ENCODE measurements at places on chromosomes 3 and 15.

- DNase-seq: no peak
Observed at GRCh38 chr15:75129788-75130187, 71.9 kb upstream of the C15orf39 start.

DNA sequence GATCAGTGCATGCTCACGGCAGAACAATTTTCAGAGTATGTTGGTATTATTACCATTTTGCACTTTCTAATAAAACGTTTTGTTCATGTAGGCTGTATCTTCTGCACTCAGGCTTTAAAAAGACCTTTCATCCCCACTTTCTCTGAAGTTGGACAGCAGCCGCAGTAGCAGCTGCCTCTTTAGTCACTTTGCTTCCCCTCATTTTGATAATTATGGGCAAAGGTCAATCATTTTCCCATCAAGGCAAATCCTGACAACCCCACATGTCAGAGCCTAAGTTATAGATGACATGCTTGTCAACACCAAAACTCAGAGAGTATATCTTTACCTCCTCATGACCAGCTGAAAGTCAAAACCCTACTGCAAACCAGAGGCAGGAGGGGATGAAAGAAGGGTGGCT is 99.7 kb downstream of the ROBO2 start:
- DNase-seq: no peak

- no peak for DNase-seq
Observed at GRCh38 chr3:193932576-193932975, 203.4 kb upstream of the HES1 start.

DNA sequence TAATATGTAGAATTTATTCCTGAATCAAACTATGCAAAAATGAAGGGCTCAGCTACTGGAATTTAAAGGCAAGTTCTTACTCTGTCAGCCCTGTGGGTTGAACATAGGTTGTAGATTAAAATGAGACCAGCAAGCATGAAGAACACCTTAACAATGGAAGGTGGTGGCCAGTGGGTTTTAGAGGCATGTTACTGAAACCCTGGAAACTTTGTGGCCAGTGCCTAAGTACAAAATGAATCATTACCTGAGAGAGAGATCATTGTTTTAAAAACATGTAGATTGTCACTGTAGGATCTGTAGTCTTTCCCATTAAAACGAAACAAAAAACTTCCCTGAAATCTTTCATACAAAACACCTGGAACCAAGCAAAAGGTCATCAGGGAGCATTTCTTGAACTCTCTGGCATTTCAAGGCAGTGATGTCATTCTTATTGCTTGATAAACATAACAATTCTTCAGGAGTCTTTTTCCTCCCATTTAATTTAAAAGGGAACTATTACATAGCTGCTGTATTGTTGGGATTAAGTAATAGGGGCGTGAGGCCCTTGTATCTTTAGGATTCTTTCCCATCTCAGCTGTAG is 51.8 kb downstream of the TMEM108 start:
- no peak for DNase-seq

- DNase-seq: no peak
Observed at GRCh38 chr3:77693147-77693546, 653.2 kb downstream of the ROBO2 start.

GRCh38 chr3:68743521-68743920 is 188.8 kb downstream of the TAFA4 start:
- DNase-seq: no peak

- no peak for DNase-seq
Observed at GRCh38 chr3:182303169-182303568, 490.1 kb upstream of the ATP11B start.

DNA sequence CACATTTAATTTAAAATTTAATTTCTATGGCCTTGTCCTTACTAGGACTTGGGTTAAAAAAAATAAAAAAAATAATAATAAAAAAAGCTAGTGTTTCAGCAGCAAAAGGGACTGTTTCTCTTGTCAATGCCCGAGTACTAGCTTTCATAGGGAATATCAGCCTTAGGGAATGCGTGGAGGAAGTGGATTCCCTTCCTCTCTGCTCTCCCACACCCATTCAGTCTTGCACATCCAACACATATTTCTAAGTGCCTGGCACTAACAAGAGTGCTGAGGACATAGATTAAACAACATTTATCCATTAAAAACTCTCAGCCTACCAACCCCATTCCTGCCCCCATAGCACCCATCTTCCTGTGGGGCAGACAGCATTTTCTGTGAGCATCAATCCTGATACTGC is 6.2 kb downstream of the ZNF385D start:
- DNase-seq: no peak

Measured in Daoy (cell line).